ENCODE measurements at places on chromosomes 12 and 14.

DNA sequence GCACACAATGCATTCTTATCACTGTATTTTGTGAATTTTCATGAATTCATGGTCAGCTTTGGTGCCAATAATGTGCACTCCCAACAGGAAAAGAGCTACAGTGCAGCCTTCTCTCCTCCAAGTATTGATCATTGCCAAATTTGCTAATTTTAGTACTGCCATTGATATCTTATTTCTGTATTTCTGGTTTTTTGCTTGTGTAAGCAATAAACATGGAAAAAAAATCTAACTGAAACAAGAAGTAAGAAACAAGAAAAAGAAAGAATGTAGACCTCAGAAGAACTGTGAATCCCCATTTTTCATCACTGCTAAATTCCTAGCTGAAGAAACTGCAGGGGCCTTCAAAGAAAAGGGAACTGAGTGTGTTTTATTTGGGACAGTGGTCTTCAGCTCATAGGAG lies 161.2 kb downstream of the METTL25 start:
- DNase-seq = no peak

DNA sequence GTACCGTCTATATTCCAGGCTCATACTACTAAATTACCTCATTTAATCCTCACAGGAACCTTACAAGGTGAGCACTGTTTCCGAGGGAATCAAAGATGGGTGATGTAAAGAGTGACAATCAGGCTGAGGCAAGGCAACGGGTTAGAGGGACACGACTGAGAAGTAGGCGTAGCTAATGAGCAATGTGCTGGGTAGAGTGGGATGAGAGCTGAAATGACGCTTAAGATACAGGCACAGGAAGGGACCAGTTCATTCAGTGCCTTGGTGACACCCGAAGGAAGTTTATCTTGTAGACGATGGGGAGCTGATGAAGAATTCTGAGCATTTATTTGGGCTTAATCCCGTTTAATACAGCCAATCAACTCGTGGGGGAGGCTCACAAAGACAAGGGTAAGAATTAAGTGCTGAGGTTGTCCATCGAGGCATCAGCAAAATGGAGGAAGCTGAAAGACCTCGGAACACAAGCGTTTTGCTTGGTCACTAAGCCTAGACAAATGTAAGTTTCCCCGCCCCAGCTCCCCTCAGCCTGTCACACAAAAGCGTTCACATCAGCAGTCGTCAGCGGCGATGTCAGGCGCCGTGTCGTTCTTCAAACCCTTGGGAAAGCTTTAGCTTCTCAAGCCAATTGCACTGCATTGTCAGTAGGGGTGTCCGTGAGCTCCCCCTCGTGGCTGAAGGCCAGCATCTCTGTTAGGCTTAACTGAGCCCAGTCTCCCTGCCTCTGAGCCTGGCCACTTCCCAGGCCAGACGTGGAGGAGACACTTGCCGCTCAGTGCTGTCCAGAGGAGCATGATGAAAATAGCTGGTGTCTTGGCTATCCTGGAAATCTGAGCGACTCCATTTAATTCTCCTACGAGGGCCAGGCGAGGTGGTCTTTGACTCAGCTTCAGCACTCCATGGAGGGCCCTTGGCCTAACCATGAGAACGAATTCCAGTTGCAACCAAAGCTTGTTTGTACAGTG lies 288.5 kb upstream of the G2E3 start:
- peak; percentile 72 for DNase-seq

DNA sequence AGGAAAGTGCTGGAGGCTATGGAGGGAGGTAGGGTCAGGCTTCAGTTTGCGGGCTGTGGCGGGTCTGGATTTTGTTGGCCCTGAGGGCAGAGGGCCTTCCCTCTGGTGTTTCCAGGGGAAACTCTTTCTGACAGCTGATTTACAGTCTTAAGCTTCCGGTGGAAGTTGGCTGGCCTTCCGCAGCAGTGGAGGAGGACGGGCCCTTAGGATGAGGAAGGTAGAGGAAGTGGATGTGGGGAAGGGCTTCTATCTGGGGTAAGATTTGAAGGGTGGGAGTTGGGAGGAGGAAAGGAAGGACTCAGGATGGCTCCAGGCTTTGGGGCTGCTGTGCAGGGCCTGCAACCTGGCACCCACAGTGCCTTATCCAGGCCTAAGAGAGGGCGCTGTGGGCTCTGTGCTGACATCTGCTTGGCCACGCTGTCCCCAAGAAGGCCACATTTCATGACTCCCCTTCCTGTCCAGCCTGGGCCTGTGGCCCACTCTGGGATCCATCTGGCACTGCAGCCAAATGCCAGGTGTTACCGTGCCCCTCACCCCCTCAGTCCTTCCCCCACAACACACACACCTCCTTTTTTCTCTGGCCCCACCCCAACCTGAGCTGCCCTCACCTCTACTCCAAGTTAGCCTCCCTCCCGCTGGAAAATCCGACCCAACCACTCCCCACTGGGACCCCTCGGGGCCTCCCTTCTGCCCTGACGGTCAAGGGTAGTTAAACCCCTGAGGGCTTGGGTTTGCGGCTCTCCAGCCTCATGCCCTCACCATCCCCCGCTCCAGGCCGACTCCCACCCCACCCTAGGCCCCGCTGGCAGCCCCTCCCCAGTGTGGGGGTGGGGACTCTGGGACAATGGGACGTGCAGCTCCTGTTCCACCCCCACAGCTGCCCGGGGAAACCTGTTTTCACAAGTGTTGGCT lies 7.7 kb upstream of the PPP1R13B start:
- no peak for DNase-seq

DNA sequence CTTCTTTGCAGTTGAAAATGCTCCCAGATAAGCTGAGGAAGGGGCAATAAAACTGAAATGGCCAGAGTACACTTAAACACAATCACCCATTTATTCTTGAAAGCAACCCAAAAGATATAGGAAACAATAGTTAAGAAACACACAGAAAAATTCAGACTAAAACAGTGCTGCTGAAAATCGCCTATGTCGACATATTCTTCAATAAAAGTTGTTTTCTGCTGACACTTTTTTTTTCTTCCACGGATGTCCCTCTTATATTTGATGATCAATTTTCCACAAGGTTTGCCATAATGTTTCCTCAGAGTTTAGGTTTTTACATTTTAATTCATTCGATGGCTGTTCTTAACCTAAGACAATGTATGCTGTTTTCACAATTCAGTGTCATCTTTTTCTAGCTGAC lies 74.2 kb downstream of the TPH2 start:
- DNase-seq = no peak

- DNase-seq = no peak
These were observed 270.9 kb downstream of the CACNA1C start for GRCh38 chr12:2323532-2324255.

DNA sequence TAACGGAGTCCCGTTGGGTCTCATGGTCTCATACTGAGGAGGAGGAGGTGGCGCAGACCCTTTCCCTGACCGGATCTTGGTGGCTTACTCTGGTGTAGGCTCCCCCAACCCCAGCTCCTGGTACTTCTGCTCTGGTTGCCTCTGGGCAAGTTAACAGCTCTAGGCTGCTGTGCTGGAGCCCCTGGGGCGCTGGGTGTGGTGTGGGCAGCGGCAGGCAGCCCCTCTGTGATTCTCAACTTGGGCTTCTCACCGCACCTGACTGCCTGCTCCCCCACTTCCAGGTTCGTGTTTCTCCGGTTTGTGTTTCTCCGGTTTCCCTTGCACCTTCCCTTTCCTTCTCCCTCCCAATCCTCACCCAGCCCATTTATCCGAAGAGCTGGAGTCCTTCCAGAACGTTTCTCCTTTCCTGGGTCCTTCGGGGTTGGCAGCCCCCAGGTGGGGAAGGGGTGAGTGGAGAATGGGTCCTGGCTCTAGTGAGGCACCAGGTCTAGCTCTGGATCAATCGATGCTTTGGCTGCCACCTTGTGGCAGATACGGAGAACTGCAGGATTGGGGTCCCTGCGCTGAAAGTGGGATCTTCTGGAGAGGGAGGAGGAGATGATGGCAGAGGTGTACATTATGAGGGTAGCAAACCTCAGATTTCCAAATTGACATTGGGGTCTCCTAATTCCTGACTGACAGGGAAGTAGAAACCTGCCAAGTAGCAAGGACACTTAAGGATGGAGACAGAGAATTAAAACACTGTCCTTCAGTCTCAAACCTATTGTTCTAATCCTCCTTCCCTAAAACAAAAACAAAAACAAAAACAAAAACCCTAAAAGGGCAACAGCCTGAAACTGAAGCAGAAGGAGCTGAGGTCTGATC lies 8.3 kb downstream of the CISTR start:
- peak; percentile 32 for DNase-seq

GRCh38 chr12:38664661-38665269 lies 240.6 kb downstream of the CPNE8 start:
- DNase-seq = no peak

DNA sequence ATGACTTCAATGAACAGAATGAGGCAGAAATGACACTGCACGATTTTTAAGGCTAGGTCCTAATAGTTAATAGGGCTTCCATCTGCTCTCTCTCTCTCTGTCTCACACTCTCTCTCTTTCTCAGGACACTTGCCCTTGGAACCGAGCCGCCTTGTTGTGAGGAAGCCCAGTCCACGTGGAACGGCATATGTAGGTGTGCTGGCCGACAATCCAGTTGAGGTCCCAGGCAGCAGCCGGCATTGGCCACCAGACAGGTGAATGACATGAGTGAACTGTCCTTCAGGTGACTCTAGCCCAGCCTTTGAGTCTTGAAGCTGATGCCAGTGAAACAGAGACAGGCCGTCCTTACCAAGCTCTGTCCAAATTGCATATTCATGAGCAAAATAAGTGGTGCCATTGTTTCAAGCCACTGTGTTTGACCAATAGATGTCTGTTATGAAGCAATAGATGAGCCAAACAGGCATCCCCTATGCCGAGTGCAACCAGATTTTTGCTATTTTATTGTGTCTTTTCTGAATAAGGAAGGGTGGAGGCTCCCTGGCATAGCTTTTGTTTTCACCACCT lies 217.5 kb upstream of the LHX5 start:
- DNase-seq = peak; percentile 1

DNA sequence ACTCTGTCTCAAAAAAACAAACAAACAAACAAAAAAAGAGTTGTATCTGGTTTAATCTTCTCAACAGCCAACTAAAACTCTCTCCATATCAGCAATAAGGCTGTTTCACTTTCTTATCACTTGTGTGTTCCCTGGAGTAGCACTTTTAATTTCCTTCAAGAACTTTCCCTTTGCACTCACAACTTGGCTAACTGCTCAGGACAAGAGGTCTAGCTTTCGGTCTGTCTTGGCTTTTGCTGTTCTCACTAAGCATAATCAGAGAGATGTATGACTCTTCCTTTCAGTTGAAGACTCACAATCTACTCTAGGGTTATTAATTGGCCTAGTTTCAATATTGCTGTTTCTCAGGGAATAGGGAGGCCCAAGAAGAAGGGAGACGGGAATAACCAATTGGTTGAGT lies 12.3 kb downstream of the NEMP1 start:
- no peak for DNase-seq

DNA sequence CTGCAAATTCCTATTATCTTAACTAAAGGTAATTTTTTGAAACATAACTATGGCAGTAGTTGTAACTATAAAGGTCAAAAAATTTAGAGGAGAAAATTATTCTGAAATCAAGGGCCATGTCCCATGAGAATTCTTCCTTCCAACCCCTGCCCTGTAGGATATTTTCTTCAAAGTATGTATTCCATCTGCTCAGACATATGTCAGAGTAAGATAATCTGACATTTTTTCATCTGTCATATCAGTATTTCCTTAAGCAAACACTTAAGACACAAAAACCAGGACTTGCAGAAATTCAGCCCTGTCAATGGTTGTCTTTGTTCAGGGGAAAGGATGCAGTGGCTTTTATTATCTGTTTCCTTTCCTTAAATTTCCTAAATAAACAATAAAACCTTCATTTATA lies 36.3 kb downstream of the ACSS3 start:
- DNase-seq = no peak

DNA sequence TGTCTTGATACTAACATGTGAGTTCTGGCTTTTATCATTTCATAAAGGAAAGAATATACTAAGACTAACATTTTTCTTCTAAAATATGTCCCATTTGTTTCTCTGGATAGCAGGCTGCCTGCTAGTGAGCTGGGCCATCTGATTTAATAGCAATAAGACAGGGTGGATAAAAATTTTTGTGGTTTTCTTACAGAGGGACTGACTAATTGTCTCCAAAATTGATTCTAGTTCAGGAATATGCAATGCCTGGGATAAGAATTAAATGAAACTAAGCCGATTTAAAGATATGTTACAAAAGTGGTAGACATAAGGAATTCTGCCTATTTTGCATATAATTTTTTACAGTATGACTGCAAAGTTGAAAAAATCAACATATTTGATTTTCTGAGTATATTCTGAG lies 252.9 kb upstream of the NAV3 start:
- DNase-seq = no peak

DNA sequence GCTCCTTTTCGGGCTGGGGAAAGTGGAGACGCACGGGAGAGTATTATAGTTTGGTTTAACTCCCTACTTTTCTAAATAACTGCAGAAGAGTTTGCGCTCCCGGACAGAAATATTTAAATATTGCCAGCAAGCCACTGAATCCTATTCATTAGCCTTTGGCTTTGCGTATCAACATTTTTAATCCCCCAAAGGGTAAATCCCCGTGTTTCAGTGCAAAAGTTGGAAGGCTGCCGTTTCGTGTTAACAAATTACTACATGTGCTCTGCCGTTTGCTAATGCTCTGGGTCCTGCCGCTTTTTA lies 372 bp upstream of the DPF3 start:
- DNase-seq = no peak

DNA sequence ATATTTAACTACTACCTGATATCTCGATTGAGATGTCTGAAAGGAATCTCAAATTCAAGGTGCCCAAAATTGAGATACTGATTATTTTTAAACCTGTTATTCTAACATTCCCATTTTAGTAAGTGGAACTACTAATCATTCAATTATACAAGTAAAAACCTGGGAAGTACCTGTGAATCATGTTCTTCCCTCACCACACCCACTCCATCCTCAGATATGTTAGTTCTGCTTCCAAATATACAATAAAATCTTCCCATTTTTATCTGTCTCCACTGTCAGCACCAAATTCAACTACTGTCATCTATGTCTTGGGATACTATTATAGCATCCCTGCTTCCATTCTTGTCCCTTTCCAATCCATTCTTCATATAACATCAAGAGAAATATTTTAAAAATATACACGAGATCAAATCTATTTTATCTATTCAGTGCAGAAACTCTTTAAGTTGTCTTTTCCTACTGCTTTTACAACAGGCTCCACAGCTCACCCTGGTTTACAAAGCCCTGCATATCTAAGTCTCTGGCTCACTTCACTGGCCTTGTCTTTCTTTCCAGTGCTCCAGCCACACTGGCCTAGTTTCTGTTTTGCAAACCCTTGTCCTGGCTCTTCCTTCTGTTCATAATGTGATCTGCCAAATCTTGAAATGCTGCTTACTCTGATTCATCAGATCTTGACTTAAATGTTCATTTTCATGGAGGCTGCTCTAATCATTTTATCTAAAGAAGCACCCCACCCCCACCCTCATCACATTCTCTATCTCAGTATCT lies 122.3 kb downstream of the PTPRR start:
- no peak for DNase-seq

GRCh38 chr14:97033556-97034081 lies 236.4 kb downstream of the VRK1 start:
- no peak for DNase-seq

Measured in hippocampal formation (tissue), 2 donors.